Neural crest cell (in vitro differentiated cells): ENCODE measurements at places on chromosomes 6 and 20.

DNA sequence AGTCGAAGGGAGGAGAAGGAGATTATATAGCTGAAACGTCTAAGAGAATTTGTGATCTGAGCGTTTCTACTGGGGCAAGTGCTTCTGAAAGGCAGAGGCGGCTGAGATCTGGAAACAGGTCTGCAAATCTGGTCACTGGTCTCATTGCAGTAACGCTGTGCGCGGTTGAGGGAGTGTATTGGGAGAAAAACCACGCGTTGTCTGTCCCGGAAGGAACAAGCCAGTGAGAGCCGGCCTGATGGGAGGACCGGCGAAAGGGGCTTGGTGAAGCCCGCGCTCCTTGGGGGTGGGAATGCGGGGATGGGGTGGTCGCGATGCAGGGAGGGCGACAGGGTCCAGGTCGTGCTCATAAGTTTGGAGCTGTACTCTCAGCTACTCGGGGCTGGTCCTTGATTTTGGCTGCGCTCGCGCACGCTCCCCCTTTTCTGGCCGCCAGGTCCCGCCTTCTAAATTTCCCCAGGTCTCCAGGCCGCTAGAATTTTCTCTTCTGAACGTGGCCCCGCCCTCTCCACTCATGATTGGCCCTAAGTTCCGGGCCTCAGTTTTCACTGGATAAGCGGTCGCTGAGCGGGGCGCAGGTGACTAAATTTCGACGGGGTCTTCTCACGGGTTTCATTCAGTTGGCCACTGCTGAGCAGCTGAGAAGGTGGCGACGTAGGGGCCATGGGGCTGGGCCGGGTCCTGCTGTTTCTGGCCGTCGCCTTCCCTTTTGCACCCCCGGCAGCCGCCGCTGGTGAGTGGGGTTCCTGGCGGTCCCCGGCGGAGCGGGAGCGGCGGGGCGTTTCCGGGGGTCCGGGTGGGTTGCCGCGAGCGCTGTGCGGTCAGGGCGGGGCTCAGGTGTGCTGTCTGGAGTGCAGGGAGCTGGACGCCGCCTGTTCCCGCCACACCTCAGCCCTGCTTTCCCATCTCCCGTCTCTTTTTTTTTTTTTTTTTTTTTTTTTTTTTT is at the start of gene MICB:
Gene MICB, plus strand, starts transcription at position 615 of the 946 bp plus-strand sequence. Its CDS starts 49 bp downstream, at position 664.
- peak within 1 kb of the TSS; percentile 82 for H3K4me3 ChIP-seq
- H3K27me3 ChIP-seq: peaks cover 97% of the 10 kb centered on the region
- DNase-seq: no peak

GRCh38 chr20:38445381-38445796 is 10.3 kb upstream of the SNHG17 start:
- peak overlapping the region; percentile 38 for H3K4me3 ChIP-seq
- peaks cover 10% of the 10 kb centered on the region for H3K36me3 ChIP-seq
- DNase-seq: no peak
- H3K27ac ChIP-seq: no peak overlapping the region

- H3K4me3 ChIP-seq: no peak overlapping the region
- H3K4me1 ChIP-seq: peaks cover 8% of the 10 kb centered on the region
- H3K27me3 ChIP-seq: no peaks in the 10 kb centered on the region
- H3K36me3 ChIP-seq: no peaks in the 10 kb centered on the region
Measured at GRCh38 chr6:139521338-139521737, 146.9 kb upstream of the CITED2 start.

DNA sequence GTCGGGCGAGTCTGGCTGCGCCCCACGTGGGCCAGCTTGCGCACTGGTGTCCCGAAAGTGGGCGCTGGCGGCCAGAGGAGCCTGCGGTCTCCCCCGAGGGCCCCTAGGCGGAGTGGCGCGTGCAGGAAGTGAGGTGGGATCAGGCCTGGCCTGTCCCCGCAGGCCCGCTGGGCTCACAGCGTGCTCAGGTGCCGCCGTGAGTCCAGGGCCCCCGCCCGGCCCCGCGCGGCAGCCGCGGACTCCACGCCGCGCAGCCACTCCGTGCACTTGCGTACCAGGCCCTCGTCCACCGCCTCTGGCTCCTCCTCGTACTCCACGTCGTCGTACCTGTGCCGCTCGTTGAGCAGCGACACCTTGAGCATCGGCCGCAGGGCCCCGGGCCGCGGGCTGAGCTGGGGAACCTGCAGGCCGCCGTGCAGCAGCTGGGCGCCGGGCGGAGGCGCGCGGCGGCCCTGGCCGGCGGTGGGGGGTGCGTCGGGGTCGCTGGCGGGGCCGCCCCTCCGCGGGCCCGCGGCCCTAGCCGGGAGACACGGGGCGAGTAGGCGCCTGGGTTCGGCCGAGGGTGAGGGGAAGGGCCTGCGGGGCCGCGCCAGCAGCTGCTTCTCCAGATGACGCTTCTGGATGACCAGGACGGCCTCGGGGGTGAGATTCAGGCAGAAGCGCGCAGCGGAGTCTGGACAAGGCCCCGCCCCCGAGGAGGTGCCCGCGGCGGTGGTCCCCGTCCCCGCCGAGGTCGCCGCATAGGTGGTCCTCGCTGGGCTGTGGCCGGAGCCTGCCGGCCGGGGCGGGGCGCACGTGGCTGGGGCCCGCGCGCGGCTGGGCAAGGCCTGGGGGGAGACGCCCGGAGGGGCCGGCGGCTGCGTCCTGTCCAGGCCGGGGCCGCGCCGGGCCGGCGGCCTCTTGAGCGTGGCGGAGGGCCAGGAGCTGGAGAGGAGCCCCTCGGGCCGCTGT is 835 bp downstream of the PRR18 start:
- no peak overlapping the region for H3K27ac ChIP-seq
- H3K4me1 ChIP-seq: peaks cover 4% of the 10 kb centered on the region
- peak; percentile 51 for DNase-seq
- peaks cover 65% of the 10 kb centered on the region for H3K27me3 ChIP-seq

- no peak for DNase-seq
- no peaks in the 10 kb centered on the region for H3K36me3 ChIP-seq
- H3K4me3 ChIP-seq: no peak overlapping the region
- H3K27me3 ChIP-seq: no peaks in the 10 kb centered on the region
Measured at GRCh38 chr6:23027281-23027680, 457.9 kb downstream of the HDGFL1 start.

DNA sequence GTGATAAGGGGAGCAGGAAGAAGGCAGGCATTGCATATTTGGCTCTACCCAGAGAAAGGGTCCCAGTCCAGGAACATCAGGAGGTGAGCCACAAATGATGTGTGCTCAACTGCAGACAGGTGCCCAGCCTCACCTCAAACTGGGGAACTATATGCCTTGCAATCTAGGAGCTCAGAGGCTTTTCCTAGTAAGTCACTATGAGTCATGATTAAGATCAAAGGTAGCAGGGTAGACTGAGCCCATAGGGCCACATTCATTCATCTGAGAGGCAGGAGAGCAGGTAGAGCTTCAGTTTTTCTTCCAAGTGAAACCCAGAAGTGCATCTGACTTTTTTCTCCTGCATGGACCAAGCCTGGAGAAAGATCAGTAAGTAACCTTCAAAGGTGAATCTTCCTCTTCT is 31.3 kb downstream of the MARCKS start:
- no peaks in the 10 kb centered on the region for H3K36me3 ChIP-seq
- H3K27ac ChIP-seq: no peak overlapping the region
- DNase-seq: no peak
- H3K4me1 ChIP-seq: no peaks in the 10 kb centered on the region
- no peak overlapping the region for H3K4me3 ChIP-seq
- no peaks in the 10 kb centered on the region for H3K27me3 ChIP-seq

DNA sequence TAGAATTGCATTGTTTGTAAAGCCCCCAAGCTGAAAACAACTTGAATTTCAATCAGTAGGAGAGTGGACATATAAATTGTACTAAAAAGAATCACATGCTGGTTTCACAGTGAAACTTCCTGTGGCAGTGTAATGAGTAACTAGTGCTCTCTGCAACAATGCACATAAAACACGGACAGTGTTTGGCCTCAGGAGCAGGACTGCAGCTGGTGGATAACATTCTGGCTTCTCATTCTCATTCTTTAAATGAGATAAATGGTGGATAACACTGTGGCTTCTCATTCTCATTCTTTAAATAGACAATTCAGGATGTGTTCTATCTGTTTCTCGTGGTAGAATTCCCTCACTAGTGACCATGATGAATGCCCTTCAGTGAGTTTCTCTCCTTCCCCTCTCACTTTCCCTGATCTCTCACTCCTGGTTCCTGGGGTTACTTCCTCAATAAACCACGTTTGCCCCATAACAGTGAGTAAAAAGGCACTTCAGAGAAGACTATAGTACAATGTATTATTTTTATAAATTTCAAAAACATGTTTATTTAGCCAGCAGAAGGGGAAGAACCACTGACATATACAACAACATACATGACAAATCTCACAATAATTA is 59.9 kb downstream of the SLC22A2 start:
- peaks cover 5% of the 10 kb centered on the region for H3K36me3 ChIP-seq
- H3K4me1 ChIP-seq: peaks cover 7% of the 10 kb centered on the region
- no peak overlapping the region for H3K4me3 ChIP-seq
- DNase-seq: no peak
- peak overlapping the region; percentile 65 for H3K27ac ChIP-seq

DNA sequence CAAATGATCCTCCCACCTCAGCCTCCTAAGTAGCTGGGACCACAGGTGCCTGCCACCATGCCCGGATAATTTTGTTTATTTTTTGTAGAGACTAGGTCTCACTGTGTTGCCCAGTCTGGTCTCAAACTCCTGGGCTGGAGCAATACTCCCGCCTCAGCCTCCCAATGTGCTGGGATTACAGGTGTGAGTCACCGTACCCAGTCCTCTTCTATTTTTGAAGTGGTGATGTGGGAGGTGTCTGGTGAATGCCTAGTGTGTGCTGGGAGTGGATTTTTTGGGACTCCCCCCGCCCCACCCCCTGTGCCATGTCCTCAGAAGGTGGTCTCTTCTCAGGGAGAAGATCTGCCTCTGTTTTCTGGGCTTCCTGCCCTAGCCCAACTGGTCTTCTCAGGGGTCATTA is 47.9 kb upstream of the CLDN20 start:
- DNase-seq: no peak
- H3K27ac ChIP-seq: no peak overlapping the region
- H3K4me1 ChIP-seq: peaks cover 38% of the 10 kb centered on the region
- H3K4me3 ChIP-seq: no peak overlapping the region
- peaks cover 16% of the 10 kb centered on the region for H3K36me3 ChIP-seq
- H3K27me3 ChIP-seq: no peaks in the 10 kb centered on the region
